ENCODE measurements at places on chromosomes 12 and 14.
A peak's percentile ranks its signal among the peaks of the same experiment; 100 is the strongest.

DNA sequence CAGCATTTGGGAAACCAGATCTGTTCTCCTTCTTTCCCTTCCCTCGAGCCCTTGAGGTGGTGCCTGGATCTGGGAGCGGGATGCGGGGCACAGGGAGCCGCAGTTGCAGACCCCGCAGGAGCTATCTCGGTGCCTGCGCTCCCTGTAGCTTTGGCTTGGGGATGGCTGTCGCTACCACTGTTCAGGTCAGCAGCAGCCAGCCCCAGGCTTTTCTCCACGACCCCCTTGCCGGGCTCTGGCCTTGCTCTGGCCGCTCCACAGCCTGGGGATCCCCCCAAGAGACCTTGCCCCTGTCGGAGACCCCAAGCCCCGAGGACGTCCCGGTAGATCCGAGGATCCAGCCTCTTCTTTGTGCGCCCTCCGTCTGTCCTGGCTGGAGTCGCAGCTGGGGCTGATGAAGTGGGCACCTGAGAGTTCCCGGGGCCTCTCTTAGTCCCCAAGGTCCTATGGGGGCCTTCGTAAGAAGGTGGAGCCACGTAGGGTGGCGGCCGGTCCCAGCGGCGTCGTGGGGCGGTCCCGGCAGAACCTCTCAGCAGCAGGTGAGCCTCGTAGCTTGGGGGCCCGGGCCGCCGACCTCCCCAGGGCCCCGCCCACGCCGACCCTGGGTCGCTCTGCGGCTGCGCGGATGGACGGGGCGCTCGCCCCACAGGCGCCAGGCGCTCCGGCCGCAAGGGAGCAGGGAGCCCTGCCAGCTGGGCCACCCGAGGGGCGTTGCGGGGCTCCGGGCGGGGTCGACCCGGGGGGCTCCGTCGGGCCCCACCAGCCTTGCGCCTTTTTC, 1.3 kb downstream of the DDN start:
- peak; percentile 64 for DNase-seq

- DNase-seq = no peak
Measured at GRCh38 chr12:117202556-117202955, 12.3 kb upstream of the FBXO21 start.

DNA sequence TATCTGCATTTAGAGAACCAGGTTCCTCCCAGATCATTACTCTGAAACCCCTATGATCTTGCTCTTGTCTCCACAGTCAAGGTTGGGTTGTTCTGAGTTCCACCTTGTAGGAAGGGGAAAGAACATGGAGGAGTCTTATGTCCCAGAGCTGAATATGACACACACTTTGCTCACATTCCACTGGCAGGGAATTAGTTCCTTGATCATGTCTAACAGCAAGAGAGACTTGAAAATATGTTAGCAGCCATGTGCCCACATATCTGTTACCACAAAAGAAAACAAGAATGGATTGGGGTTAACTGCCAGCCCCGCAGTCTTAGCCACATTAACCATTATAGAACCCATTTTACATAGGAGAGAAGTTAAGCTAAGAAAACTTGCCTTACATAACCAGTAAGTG, 71.1 kb upstream of the MDM1 start:
- no peak for DNase-seq

DNA sequence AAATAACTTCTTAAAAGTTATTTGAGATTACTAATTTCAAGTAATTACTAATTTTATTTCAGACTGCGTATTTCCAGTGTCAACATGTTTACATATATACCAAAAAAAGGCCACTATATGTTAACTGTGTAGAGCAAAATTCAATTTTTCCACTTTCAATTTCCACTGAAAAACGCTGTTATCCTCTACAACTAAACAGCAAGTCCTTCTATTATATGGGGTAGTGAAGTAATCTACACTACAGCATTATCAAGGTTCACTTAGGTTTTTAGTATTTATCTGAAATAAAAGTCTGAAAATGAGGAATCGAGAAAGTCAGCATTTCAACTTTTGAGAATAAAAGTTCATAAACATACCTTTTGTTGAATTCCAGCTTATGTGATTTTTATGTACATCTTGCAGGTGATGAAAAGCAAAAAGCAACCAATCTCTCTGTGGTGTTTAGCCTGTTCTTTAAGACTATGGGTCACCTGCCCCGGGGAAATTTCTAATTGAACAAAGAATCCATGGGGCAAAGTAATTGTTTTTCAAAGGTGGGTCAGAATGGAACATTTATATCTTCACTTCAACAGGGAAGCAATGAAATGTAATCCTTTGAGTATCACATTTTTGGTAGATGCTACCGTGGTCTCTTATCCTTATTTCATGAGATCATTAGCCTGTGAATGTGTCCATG, 3.3 kb downstream of the BTG1 start:
- no peak for DNase-seq

GRCh38 chr12:15227004-15227679, 5.9 kb upstream of the RERG start:
- peak; percentile 1 for DNase-seq

DNA sequence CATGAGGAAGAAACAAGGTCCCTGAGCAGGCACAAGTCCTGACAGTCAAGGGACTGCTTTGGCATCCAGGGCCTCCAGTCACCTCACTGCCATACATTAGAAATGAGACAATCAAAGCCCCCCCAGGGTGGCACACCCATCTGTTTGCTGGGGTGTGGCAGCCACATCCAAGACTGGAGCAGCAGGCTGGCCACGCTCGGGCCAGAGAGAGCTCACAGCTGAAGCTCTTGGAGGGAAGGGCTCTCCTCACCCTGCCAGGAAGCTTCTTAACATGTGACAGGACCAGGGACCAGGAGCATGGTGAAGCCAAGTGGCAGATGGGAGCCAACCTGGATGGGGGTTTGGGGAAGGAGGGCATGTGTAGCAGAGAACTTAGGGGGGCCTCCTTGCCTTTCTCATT, 10.0 kb downstream of the CACNB3 start:
- DNase-seq = no peak

Data from SHP77 (cell line).